ENCODE measurements at places on chromosomes 16 and 17.

DNA sequence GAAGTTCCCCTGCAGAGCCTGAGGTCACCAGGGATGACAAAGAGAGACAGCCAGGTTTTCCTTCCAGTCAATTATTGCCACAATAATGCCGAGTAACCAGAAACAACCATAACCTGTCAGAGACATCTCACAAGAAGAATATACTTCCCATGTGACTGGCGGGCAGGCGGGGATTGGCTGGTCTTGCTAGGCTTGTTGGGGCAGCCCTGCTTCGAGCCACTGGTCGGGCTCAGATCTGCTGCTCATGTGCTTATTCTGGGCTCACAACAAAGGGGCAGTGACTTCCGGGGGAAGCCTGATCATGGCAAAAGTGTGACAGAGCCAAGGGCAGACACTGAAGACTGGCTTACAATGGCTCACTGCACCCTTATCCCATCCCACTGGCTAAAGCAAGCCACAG, 48.1 kb upstream of the IRX6 start:
- DNase-seq = no peak

- DNase-seq = no peak
Measured at GRCh38 chr16:78695391-78695790, 595.9 kb downstream of the WWOX start.

GRCh38 chr16:14087181-14087580, 16.1 kb downstream of the MRTFB start:
- DNase-seq = no peak

GRCh38 chr17:12180644-12181261, 160.1 kb downstream of the MAP2K4 start:
- DNase-seq = peak; percentile 0

DNA sequence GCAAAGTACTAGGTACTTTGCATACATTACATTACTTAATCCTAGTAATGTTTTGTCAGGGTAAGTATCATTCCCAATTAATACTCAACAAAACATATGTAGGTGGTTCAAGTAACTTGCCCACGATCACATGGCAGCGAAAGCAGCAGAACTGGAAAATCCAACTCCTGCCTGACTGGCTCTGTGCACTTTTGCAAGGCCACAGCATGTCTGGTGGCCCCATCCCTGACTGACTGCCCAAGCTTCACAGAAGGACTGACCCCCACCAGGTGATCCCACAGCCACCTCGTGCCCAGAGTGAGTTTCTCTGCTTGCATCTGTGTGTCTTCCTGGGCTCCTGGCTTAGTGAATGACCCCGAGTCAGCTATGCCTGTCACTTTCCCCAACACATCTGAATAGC, 11.4 kb downstream of the CNP start:
- no peak for DNase-seq

- DNase-seq = no peak
Measured at GRCh38 chr17:46977348-46977747, 1.7 kb downstream of the RPRML start.

GRCh38 chr16:57028086-57028485, 38.7 kb downstream of the NLRC5 start:
- DNase-seq = no peak

- no peak for DNase-seq
Measured at GRCh38 chr16:10103118-10103517, 79.1 kb downstream of the GRIN2A start.

DNA sequence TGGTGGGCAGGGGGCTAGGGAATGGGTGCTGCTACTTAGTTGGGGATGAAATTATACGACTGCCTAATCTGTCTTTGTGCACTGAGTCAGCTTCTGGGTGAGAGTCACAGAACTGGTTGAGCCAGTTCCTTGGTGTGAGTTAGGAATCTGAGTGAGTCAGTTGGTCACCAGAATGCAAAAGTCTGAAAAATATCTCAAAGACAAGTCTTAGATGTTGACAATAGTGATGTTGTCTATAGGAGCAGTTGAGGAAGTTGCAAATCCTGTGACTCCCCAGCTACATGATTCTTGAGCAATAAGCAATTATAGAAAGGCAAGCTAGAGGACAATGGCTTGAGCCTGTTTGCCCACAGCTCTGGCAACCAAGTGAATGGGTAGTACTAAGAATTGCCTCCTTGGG, 399.2 kb downstream of the CNTNAP4 start:
- no peak for DNase-seq

GRCh38 chr17:78903101-78903779, at the start of gene CEP295NL:
TSS of gene CEP295NL (minus strand) at chr17:78903201. CDS start at chr17:78901828, 1,373 bp downstream.
- DNase-seq = no peak

- peak; percentile 32 for DNase-seq
Measured at GRCh38 chr16:17564856-17565255, 94.1 kb upstream of the XYLT1 start.

DNA sequence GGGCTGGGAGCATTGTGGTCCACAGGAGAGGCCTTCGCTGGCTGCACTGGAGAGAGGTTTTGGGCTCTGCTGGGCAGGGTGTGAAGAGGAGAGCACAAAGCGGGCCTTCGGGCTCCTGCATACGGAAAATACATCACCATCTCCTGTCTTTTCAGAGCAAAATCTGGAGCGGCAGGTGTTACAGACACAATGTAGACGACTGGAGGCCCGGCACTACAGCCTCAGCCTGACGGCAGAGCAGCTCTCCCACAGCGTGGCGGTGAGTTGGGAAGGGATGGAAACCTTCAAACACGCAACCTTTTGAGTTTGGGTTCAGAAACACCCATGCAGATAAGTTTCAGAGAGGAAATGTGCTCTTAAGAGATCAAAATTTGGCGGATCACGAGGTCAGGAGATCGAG, 17.9 kb downstream of the GINS2 start:
- no peak for DNase-seq

GRCh38 chr17:8798176-8798845, 854 bp downstream of the MFSD6L start:
- no peak for DNase-seq

GRCh38 chr17:66673668-66674276, 161.1 kb upstream of the CACNG5 start:
- no peak for DNase-seq

GRCh38 chr17:62611292-62611691, 16.2 kb upstream of the MRC2 start:
- no peak for DNase-seq

GRCh38 chr16:25289466-25289865, 31.8 kb upstream of the ZKSCAN2 start:
- no peak for DNase-seq
